Activated CD4-positive, alpha-beta memory T cell treated with anti-CD3 and anti-CD28 coated beads for 36 hours (primary cell): ENCODE measurements at places on chromosomes 6 and 20. TPM values are rescaled to one million over a fixed set of nuclear protein-coding genes. Genes with fewer than 3 reads are reported as not detected.

VGLL2 gene
- not detected for total RNA-seq

BCKDHB gene
- 16.4 TPM for total RNA-seq

ABHD16B gene
- not detected for total RNA-seq

GJA1 gene
- not detected for total RNA-seq

TCF15 gene
- total RNA-seq, result not detected

TULP1 gene
- not detected for total RNA-seq

OPRM1 gene
- total RNA-seq, result not detected

RIPOR3 gene
- not detected for total RNA-seq

DNA sequence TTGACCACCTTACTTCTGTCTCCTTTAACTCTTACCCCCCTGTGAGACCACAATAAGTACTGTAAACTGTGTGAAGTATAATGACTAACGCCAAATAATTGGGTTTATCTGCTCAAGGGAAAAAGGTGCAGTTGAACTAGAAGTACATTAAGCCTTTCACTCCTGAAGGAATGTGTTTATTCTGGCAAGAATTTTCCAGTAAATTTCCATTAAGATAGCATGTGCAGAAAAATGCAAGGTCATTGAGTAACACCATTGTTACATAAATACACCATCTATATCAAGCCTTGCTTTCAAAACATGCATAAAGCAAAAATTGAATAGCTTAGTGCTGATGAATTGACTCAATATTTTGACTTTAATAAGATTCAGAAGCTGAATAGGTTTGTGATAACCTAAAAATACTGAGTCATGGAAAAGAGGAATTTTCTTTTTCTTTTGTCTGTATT lies 65.4 kb downstream of the ARHGAP18 start:
- DNase-seq, result no peak

GRCh38 chr20:61989741-61990140 lies 75.9 kb downstream of the TAF4 start:
- no peak for DNase-seq

DNA sequence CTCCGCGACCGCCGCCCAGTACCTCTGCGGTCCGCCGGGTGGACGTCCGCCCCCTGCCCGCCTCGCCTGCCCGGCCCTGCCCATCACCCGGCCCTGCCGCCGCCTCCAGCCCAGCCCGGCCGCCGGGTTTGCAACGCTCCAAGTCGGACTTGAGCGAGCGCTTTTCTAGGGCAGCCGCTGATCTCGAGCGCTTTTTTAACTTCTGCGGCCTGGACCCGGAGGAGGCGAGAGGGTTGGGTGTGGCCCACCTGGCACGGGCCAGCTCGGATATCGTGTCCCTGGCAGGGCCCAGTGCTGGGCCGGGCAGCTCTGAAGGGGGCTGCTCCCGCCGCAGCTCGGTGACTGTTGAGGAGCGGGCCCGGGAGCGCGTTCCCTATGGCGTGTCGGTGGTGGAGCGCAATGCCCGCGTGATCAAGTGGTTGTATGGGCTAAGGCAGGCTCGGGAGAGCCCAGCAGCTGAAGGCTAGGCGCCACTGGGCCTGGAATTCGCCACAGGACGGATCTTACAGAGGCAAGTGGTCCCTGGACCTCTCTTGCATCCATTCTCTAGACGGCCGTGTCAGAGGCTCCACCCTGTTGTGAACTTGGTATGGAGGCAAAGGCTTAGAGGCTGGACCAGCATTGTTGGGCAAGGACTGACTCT lies 11.8 kb downstream of the FAM110A start:
- peak; percentile 24 for DNase-seq

DNA sequence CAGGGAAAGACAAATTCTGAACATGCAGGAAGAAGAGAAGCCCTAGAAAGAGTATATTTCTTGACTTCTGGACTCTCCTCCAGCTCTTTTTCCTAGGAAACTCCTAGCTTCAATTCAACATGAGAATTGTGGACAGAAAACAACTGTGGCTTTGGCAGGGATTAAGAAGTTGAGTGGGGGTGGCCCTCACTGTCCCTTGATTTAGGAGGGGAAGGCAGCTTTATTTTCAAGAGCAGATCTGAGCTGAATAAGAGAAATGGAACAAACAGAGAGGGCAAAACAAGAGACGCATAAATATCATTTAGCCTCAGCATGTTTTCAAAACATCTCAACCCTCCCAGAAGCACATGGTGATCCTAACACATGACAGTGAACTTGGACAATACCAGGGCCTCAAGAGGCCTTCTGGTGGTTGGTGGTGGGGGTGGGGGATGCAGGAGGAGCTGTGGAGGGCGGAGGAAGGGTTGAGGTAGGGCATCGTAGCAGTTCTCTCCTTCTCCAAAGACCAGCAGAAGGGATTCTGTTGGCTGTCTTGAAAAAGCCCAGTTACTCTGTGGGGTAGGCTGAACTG lies 21.1 kb upstream of the TAGAP start:
- DNase-seq, result no peak

GRCh38 chr6:143191361-143191760 lies 130.7 kb downstream of the AIG1 start:
- no peak for DNase-seq

GRCh38 chr6:38349795-38350194 lies 289.9 kb downstream of the BTBD9 start:
- no peak for DNase-seq

DNA sequence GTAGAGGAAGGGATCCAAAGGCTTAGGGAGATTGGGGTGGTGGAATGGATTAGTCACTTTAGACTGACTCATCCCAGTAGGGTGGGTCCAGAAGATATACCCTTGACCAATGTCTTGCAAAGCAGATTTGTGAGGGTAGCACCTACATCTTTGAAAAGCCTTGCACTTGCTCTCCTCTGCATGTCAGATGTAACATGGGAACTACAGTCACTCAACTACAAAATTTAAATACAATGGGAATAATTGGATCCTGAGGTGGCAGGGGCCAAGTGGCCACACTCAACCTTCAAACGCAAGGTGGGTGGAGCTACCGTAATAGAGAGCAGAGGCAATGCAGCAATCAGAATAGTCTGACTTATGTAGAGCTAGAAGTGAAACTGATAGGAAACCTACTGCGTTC lies 71.2 kb downstream of the ME1 start:
- DNase-seq, result no peak

- DNase-seq, result no peak
Measured at GRCh38 chr6:49110916-49111315, 352.1 kb downstream of the MMUT start.

GRCh38 chr20:18835466-18836256 lies 22.1 kb downstream of the SCP2D1 start:
- no peak for DNase-seq

DNA sequence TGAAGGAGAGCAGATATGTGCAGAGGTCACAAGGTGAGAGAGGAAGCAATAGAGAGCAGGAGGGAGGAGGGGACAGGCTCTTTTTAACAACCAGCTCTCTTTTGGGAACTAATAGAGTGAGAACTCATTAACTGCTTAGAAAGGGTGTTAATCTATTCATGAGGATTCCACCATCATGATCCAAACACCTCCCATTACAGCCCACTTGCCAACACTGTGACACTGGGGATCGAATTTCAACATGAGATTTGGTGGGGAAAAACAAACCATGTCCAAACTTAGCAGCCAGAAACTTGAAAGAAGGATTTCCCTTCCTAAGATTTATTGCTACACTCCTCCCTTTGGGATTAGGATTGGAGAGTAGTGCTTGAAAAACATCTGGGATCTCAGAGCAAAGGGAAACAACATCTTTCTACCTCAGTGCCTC lies 135.5 kb upstream of the PLCB4 start:
- DNase-seq, result no peak

DNA sequence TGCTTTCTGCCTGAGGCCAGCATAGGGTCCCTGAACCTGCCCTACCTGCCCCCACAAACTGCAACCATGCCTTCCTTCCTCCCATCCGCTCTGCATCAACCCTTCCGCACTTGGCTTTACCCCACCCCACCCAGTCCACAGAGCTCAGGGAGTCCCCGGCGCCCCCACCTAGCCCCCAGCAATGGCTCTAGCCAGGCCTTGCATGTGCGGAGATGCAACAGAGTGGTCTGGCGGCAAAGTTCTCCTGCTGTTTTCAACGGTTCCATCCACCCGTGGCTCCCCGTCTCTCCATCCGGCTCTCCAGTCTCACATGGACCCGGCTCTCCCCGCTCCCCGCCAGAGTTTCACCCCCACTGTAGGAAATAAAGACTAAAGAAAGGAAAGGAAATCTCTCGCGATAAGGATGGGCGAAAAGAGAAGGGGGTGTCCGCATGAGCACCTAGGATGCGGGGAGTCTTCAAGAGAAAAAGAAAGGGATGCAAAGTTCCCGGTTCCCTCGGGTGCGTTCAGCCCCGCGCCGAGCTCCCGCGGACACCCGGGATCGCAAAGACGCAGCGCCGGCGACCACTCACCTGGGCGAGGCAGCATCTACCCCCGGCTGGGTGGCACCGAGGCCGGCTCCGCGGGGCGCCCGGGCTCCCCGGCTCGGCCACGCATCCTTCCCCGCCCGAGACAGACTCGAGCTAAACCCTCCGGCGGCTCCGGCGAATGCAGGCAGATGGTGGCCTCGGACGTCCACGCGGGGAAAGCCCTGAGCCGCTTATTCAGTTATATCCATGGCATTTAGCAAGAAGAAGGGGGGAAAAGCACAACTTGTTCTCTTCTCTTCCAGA lies 579 bp downstream of the LRFN2 start:
- DNase-seq, result no peak

GRCh38 chr6:118683881-118684872 lies 32.8 kb upstream of the CEP85L start:
- DNase-seq, result no peak

GRCh38 chr6:3424185-3424927 lies 32.5 kb downstream of the SLC22A23 start:
- DNase-seq, result no peak

- DNase-seq, result no peak
Measured at GRCh38 chr6:41757931-41758640, 10.9 kb upstream of the PGC start.

GRCh38 chr6:145070791-145071190 lies 664.5 kb downstream of the EPM2A start:
- no peak for DNase-seq

DNA sequence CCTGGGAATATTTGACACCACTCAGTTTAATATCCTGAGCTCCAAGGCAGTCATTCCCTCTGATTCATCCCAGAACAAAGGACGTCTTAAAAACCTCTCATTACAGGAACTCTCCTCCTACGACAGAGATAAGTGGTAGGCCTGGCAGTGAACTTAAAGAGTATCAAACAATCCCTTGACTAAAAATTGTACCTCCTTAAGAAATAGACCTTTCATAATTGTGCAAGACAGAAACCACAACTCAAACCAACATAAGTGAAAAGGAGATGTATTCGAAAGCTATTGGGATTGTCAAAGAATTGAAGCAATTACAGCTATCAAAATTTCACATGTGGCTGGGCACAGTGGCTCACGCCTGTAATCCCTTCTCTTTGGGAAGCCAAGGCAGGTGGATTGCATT lies 19.1 kb upstream of the BNIP5 start:
- peak; percentile 18 for DNase-seq

DNA sequence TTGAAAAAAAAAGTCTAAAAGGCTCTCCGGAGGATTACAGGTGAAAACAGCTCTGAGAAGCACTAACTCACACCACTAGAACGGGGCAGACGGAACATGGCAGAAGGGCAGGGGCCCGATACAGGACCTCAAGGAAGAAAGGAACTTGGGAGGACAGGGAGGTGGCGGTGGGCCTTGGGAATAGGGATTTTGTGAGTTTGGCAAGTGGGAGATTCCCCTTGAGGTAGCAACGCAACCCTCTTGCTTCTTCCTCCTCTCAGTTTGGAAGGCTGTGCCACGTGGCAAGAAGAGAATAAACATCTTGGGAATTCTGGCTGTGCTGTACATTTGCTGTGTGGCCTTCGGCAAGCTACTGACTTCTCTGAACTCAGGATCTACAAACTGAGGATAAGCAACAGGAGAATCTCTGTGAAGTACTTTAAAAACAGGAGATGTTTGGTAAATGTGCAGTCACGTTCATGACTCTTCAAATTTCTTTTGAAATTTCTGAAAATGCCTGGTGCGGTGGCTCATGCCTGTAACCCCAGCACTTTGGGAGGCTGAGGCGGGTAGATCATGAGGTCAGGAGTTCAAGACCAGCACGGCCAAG lies 220.8 kb downstream of the BCAS1 start:
- no peak for DNase-seq
